AG09309 (cell line): ENCODE measurements at places on chromosomes 4 and X.
A peak's percentile ranks its signal among the peaks of the same experiment; 100 is the strongest.

DNA sequence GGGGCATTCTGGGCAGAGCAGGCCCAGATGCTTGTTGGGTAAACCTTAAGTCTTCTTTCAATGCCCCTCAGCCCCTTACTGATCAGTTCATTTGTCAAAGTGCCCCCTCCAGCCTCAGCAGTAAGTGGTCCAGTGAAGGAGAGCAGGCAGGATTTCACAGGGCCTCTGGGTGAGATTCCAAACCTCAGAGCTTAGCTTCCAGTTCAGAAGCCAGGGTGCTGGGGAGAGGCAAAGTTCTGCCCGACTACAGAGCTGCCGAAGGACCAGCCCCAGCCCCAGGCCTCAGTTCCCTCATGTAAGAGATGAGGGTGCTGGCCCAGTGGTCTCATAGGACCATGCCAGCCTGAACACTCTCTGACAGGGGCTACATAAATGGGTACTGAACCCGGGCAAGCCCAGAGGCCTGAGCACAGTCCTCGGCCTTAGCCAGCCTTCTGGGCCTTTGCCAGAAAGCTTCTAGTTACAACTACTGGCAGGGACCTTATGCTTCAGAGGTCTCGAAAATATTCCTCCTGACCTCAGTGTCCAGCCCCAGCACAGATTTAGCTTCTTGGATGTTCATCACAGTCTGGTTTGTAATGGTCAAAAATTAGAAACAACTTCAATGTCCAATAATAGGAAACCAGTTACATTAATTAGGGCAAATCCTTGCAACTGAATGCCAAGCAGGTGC lies 851 bp upstream of the RIPPLY1 start:
- no peak for DNase-seq

DNA sequence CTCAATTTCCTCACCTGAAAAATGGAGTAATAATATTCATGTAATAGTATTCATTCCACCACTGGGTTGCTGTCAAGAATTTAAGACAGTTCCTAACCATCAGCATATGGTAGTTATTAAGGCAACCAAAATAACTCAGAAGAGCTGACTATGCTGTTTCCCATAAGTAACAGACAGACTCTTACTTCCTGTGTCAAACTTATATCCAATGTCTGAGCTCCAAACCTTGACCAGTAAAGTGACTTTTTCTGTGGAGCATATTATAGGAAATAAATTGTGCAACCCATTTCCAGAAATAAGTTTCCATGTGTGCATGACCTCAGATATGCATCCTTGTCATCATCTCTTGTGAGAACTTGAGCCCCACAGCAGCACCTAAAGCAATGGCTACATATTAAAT lies 78.8 kb downstream of the HADH start:
- DNase-seq = peak; percentile 25

DNA sequence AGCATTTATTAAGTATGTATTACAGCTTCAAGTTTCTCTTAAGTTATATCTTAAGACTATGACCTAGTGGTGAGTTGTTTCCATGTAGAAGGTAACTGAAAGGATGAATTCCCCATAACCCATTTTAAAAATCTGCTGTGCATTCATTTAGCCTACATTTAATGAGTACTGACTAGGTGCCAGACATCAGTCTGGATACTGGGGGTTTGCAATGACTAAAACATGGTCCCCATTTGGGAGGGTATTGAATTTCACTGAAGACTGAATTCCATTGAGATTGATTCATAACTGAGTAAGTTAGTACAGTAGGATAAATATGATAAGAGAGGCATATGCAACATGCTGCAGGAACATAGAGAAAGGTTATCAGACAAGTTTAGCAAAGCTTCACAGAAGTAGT lies 241.5 kb downstream of the FRAS1 start:
- no peak for DNase-seq

- DNase-seq = no peak
These were observed 572.6 kb downstream of the ZNF674 start for GRCh38 chrX:45972636-45973035.
